Activated CD4-positive, CD25-positive, alpha-beta regulatory T cell treated with anti-CD3 and anti-CD28 coated beads, Interleukin-2, amount 50 U/mL, for 16 hours (primary cell): ENCODE measurements at places on chromosomes 1 and 21.

- DNase-seq, result no peak
Observed at GRCh38 chr1:8598783-8599182, 218.7 kb downstream of the RERE start.

DNA sequence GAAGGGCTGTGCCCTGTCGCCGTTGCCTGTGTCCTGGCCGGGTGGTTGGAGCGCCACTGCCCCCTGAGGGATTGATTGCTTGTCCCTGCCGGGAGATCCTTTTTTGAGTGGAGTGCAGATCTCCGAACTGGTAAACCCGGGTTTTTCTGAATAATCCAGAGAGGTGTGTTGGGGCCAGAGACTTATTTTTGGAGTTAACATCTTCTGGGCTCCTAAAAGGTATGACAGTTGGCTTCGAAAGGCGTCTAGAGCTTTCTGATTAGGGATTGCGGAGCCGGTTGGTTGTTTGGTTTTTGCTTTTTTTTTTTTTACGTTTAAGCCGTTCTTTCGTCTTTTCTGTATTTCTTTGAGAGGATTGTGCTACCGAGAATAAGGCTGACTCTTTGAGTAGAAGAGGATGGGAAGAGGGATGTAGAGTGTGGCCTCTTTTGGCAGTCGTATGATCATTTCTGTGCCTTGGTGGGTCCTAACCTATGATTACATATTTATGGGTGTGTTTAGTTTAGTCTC lies 756 bp downstream of the RLF start:
- DNase-seq, result no peak

GRCh38 chr1:15957221-15958095 lies 18.4 kb downstream of the ZBTB17 start:
- DNase-seq, result no peak

GRCh38 chr1:154304664-154305337 lies 16.1 kb upstream of the AQP10 start:
- DNase-seq, result no peak

- no peak for DNase-seq
Observed at GRCh38 chr1:115479055-115479482, 141.0 kb upstream of the NGF start.

- no peak for DNase-seq
Observed at GRCh38 chr1:151164732-151165280, 896 bp downstream of the LYSMD1 start.

DNA sequence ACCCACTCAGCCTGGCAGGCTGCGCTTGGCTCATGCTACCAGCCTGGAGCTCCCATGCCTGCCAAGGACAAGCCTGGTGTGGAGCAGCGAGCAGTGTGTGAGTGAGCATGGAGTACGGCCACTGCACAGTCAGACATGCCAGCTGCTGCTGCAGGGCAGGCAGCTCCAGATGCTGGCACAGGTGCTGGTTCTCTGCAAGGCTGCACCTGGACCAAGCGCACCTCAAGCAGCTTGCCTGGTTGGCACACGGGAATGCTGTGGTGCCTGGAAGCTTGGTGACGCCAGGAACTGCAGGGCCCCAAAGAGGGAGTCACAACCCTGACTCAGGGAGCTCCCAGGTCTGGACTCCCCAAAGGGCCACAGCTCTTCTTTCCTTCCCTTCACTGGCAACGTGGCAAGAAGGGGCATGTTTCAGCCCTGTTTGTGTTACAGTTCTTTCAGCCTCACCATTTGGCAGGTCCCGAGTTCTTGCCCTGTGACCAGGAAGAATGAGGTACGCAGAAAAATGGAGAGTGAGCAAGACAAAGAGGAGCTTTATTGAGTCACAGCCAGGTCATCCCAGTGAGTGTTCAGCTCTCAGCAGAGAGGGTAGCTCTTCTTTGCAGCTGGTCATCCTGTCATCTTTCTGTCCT lies 26.1 kb downstream of the ACOT7 start:
- DNase-seq, result no peak

DNA sequence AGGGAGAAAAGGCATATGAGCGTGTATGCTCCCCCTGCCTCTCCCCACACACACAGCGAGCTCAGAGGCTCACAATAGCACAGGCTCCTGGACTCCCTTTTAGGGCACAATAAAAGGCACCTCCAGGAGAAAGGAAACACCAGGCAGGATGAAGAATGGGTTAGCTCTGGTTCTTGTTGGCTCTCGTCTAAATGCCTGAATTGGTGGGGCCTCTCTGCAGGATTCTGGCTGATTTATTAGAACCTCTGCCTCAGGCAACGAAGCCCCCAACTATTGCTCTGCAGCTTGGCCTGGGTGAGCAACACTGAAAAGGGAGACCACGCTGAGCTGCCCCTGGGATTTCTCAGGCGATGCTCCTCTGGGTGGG lies 590.9 kb upstream of the PLXNA2 start:
- DNase-seq, result no peak

- DNase-seq, result no peak
Observed at GRCh38 chr1:180165509-180166435, 11.1 kb downstream of the QSOX1 start.

DNA sequence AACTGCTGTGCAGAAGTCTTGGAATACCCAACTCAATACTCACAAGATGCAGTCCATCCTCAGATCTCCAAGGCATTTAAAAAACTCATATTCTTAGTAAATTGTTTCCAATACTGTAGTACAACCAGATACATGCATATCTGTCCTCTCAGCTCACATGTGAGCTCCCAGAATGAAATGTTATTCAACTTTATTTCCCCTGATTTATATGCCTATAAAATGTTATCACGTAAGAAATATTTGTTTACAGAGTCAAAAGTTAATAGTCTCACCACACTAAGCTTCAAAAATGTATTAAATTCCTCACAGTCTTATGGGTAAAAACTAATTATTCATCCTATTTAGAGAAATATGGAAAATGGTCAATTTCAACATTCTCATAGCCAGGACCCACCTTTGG lies 56.6 kb downstream of the LTN1 start:
- no peak for DNase-seq

- no peak for DNase-seq
Observed at GRCh38 chr1:234533034-234533891, 54.3 kb upstream of the TARBP1 start.

GRCh38 chr21:20424943-20425342 lies 573.3 kb upstream of the NCAM2 start:
- no peak for DNase-seq

GRCh38 chr1:70685300-70686286 lies 274.5 kb downstream of the CTH start:
- DNase-seq, result no peak

- no peak for DNase-seq
Observed at GRCh38 chr1:232440325-232441035, 189.5 kb downstream of the SIPA1L2 start.

DNA sequence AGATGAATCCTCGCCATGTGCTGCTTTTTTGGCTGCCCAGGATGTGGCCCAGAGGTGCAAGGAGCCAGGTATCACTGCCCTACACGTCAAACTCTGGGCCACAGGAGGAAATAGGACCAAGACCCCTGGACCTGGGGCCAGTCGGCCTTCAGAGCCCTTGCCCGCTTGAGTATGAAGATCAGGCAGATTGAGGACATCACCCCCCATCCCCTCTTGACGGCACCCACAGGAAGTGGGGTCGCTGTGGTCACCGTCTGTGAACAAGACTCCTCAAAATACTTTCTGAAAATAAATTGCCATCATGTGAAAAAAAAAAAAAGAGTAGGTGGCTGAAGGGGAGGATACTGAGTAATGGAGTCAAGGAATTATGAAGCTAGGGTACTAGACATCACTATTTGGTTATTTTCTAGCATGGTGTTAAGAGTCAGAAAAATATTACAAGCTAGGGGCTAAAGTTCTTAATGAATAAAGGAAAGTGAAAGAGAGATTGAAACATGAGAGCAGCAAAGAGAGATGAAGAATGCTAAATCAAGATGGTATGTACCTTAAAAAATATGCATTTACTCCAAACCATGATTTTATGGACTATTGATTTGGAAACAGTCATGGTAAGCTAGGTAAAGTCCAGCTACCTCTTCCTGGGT lies 84.9 kb downstream of the CLEC20A start:
- DNase-seq, result no peak

- no peak for DNase-seq
Observed at GRCh38 chr1:15623435-15623834, 6.2 kb downstream of the DDI2 start.

DNA sequence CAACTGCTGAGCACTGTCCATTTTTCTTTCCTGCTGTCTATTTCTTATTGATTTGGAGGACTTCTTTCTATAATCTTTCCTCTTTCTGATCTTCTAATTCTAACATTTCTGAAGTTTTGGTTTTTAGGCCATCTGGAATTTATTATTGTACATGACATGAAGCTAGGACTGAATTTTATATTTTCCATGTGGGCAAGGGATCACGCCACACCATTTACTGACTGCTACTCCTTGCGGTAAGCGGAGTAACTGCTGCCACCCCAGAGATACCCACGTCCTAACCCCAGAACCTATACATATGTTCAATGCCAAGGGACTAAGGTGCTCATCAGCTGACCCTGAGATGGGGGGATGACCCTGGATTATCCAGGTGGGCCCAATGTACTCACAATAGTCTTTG lies 70.6 kb downstream of the NPHP4 start:
- no peak for DNase-seq

DNA sequence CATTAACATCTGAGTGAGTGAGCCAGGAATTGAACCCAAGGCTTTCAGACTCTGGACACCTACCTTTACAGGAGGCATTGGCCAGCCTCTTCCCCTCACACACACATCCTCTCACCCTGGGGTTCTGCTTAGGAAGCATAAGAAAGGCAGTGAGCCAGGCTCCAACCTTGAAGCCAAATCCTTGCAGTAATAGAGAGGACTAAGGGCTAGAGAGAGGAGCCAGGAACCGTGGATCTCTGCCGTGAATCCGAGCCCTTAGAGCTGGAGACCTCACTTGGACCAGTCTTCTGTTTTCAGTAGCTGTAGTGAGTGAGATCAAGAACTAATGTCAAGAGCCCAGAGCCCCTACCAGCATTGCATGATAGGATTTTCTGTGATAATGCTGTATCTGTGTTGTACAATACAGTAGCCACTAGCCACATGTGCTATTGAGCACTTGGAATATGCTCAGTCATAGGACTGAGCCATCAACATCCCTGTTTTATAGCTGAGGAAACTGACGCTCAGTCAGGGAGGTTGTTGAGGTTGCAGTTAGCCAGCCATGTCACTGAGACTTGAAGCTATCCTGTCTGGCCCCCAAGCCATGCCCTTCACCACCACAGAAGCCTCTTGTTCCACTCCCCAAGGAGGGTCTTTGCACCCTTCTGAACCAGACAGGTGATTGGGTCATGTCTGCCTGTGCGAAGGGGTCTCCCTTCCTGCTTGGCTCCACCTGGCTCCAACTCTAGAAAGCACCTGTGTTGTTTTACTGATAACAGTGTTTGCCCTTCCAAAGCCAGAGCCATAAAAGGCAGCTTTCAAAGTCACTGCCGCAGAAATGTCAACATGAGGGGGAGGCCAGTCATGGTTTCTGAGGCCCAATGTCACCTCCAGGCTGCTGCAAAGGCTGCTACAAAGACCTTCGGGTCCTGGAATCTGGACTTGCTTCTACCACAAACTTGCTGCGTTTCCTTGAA lies 101.1 kb upstream of the JUN start:
- DNase-seq, result no peak

DNA sequence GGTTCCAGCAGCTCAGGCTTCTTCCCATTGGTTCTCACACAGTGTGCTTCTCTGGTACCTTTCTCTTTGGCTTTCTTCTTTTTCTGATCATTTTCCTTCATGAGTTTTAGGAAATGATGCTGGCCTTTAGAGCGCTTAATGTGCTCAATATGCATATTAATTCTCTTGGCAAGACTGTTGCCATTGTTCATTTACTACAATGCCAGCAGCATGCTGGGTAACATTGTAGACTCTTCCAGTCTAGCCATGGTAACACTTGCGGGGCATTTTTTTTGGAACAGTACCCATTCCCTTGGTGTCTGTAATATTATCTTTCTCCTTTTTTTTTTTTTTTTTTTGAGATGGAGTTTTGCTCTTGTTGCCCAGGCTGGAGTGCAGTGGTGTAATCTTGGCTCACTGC lies 21.7 kb downstream of the UBE4B start:
- no peak for DNase-seq

DNA sequence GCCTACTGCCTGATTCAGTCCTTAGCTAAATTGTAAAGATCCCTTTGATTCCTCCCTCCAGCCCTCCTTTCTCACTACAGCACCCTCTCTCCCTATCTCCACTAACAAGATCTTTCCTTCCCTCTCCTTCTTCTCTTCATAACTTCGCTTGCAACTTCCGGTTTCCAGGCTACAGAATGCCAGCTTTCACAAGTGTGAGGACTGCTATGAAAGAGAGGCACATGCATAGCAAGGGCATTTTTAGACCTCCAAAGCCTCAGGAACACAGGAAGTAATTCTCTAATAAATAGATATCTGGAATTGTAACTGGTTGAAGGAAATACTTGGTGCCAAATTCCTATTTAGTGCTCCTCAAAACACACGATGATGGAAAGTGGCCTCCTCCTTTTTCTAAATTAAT lies 196.7 kb downstream of the HLX start:
- no peak for DNase-seq
